ENCODE measurements at places on chromosomes 3 and 15.

- H3K4me3 ChIP-seq: no peak overlapping the region
- no peak overlapping the region for H3K27ac ChIP-seq
- DNase-seq: no peak
- H3K36me3 ChIP-seq: no peaks in the 10 kb centered on the region
- peaks cover 3% of the 10 kb centered on the region for H3K4me1 ChIP-seq
These were observed 81.2 kb upstream of the RAP2B start for GRCh38 chr3:153080778-153081240.

DNA sequence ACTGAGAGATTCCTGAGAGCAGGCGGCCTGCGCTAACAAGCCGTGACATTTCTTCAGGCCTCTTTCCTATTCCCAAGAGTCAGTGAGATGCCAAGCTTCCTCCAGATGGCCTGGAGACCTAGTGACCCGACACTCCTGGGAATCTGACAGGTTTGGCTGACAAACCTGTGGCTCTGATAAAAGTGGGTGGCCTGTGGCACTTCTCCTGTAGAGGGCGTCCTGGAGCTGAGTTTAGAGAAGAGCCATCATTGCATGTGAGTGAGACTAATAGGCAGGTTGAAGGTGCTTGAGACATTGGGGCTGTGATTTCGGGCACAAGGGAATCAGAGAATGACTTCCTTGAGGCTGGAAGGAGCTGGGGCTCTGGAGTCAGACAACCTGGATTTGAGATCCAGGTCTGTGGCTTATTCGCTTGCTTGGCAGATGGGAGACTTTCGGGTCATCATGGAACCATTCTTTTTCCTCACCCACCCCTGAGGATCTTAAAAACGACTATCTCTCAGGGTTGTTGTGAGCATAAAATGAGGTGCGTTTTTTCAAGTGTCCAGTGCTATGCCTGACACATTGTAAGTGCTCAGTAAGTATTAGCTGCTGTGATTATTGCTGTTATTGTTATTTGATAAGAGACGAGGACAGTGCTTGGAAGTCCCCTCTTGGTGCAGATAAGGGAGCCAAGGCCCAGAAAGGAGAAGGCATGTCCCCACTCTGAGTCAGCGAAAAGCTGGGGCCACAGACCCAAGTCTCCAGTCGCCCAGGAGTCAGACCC is 77.2 kb downstream of the SCN10A start:
- no peaks in the 10 kb centered on the region for H3K27me3 ChIP-seq
- H3K4me1 ChIP-seq: no peaks in the 10 kb centered on the region
- no peak overlapping the region for H3K4me3 ChIP-seq

- no peaks in the 10 kb centered on the region for H3K36me3 ChIP-seq
- no peak overlapping the region for H3K4me3 ChIP-seq
- no peaks in the 10 kb centered on the region for H3K4me1 ChIP-seq
- no peak overlapping the region for H3K27ac ChIP-seq
- H3K27me3 ChIP-seq: no peaks in the 10 kb centered on the region
- no peak for DNase-seq
These were observed 154.0 kb upstream of the PRICKLE2 start for GRCh38 chr3:64379221-64379620.

- H3K27ac ChIP-seq: no peak overlapping the region
- H3K27me3 ChIP-seq: peaks cover 4% of the 10 kb centered on the region
- H3K4me3 ChIP-seq: no peak overlapping the region
- no peaks in the 10 kb centered on the region for H3K36me3 ChIP-seq
These were observed 34.8 kb downstream of the CRYGS start for GRCh38 chr3:186509423-186509822.

DNA sequence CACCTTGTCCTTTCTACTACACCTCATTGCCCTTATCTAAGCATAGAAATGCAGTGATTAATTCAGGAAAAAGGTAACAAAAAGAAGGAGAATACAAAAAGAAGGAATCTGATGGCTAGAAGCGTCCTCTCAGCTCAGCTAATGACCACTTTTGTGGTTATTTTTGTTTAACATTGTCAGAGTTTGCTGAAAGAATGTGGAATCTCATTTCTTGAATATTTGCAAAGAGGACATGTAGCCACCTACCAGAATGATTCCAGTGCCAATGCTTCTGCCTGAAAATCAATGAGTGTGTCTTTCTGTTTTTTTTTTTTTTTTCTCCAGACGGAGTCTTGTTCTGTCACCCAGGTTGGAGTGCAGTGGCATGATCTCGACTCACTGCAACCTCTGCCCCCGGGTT is 24.5 kb downstream of the NANOGP8 start:
- no peak for DNase-seq
- no peak overlapping the region for H3K27ac ChIP-seq
- H3K4me1 ChIP-seq: no peaks in the 10 kb centered on the region
- no peaks in the 10 kb centered on the region for H3K36me3 ChIP-seq

GRCh38 chr3:105195260-105195659 is 171.4 kb upstream of the ALCAM start:
- DNase-seq: no peak
- H3K4me1 ChIP-seq: no peaks in the 10 kb centered on the region
- H3K4me3 ChIP-seq: no peak overlapping the region
- H3K27ac ChIP-seq: no peak overlapping the region
- no peaks in the 10 kb centered on the region for H3K36me3 ChIP-seq

DNA sequence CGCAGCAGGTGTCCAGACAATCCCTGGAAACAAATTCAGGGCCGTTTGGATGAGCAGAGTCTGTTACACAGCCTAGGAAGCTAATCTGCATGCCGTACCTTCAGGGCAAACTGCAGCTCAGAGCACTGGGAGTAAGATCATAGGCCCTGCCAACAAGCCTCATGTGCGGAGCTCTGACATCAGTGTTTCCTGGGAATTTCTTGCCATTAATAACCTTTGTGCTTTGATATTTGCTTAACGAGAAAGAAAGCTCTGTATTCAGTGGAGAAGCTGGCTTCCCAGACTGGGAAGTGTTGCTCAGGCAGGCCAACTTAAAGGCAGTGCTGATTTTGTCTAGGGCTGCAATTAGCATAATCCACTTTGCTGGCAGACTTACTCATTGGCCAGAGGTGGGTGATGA is 116.1 kb upstream of the KLHL25 start:
- no peaks in the 10 kb centered on the region for H3K4me1 ChIP-seq
- no peak for DNase-seq
- no peak overlapping the region for H3K27ac ChIP-seq
- H3K27me3 ChIP-seq: peaks cover 3% of the 10 kb centered on the region
- H3K4me3 ChIP-seq: no peak overlapping the region
- no peaks in the 10 kb centered on the region for H3K36me3 ChIP-seq

DNA sequence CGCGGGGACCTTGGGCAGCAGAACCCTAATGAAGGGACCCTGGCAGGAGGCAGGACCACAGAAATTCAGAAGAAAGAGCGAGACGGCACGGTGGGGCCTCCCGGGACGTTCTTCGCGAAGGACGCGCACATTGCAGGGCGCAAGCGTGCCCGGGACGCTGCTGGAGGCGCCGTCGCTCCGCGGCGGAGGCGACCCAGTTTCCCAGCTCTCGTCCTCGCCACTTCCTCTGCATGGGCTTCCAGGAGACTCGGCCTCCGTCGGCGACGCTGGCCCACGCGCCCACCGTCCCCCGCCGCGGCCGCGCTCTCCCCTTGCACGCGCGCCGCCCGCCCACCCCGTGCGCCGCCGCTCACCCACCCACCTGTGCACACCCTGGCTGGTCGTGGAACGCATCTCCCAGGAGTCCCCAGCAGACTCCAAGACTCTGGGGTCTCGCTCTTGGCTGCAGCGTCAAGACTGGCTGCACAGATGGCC is 31.8 kb upstream of the SMAD3 start:
- no peaks in the 10 kb centered on the region for H3K36me3 ChIP-seq
- H3K27ac ChIP-seq: no peak overlapping the region
- H3K4me1 ChIP-seq: peaks cover 12% of the 10 kb centered on the region
- H3K27me3 ChIP-seq: peaks cover 8% of the 10 kb centered on the region
- H3K4me3 ChIP-seq: peak overlapping the region; percentile 44

DNA sequence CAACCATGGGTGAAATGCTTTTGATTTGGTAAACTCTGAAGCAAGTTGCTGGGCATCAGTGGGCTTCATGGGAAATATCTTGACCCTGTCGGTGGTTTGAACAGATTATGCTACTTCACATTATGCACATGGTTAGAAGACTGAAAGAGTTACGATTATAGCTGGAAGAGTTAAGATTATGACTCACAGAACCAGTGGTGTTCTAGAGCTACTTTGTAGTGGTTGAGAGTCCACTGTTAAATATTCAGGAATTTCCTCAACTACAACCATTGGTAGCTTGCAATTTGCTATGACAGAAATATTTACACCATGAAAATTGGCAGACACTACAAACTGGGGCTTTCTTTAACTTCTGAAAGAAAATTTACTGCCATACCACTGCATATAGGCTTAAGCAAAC is 99.3 kb downstream of the GADL1 start:
- H3K4me1 ChIP-seq: no peaks in the 10 kb centered on the region
- no peak overlapping the region for H3K4me3 ChIP-seq
- peaks cover 5% of the 10 kb centered on the region for H3K27me3 ChIP-seq
- no peaks in the 10 kb centered on the region for H3K36me3 ChIP-seq

DNA sequence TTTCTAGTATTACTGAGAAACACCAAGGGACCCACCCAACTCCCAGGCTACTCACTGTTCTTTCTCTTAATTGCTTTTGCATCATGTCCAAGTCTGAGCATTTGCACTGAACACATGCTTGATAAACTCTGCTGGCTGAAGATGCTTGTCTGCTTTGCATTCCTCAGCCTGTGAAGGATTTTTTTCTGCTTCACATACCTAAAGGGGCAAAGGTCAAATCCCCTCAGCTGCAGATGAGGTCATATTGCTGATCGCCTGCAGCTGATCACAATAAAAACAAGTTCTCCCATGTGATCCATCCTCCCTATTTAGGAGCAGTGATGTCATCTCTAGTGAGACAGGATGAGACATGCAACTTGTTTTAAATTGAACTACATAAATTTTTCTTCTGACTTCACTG is 84.6 kb upstream of the DCBLD2 start:
- H3K4me3 ChIP-seq: no peak overlapping the region
- no peak for DNase-seq
- H3K4me1 ChIP-seq: no peaks in the 10 kb centered on the region
- H3K27ac ChIP-seq: no peak overlapping the region
- no peaks in the 10 kb centered on the region for H3K36me3 ChIP-seq
- H3K27me3 ChIP-seq: no peaks in the 10 kb centered on the region

- H3K27ac ChIP-seq: no peak overlapping the region
- DNase-seq: no peak
- no peaks in the 10 kb centered on the region for H3K27me3 ChIP-seq
- H3K4me1 ChIP-seq: no peaks in the 10 kb centered on the region
These were observed 170.3 kb upstream of the SOX2 start for GRCh38 chr3:181541414-181541813.

DNA sequence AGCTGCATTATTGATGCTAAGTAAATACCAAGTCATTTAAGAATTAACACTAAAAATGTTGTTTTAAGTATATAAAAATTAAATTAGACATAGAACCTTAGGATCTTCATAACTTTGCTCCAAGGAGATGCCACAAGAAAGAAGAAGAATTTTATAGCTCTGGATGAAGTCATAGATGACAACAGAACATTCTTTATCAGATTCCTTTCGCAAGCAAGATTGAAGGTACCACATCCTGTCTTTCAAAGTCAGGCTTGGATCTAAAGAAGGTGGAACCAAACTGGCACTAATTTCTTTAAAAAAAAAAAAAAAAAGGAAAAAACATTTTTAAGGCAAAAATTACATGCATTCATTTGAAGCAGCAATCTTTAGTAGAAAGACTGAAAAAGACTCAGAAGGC is 62.5 kb downstream of the POLQ start:
- no peak for DNase-seq
- H3K27me3 ChIP-seq: no peaks in the 10 kb centered on the region
- no peak overlapping the region for H3K27ac ChIP-seq
- H3K36me3 ChIP-seq: no peaks in the 10 kb centered on the region
- H3K4me3 ChIP-seq: no peak overlapping the region
- H3K4me1 ChIP-seq: no peaks in the 10 kb centered on the region

Data from immature natural killer cell (primary cell).